H1 (cell line): ENCODE measurements at places on chromosomes 12 and 14.
A peak's percentile ranks its signal among the peaks of the same experiment; 100 is the strongest.

- DNase-seq, result no peak
Observed at GRCh38 chr14:105917933-105918436, 391.6 kb downstream of the TMEM121 start.

DNA sequence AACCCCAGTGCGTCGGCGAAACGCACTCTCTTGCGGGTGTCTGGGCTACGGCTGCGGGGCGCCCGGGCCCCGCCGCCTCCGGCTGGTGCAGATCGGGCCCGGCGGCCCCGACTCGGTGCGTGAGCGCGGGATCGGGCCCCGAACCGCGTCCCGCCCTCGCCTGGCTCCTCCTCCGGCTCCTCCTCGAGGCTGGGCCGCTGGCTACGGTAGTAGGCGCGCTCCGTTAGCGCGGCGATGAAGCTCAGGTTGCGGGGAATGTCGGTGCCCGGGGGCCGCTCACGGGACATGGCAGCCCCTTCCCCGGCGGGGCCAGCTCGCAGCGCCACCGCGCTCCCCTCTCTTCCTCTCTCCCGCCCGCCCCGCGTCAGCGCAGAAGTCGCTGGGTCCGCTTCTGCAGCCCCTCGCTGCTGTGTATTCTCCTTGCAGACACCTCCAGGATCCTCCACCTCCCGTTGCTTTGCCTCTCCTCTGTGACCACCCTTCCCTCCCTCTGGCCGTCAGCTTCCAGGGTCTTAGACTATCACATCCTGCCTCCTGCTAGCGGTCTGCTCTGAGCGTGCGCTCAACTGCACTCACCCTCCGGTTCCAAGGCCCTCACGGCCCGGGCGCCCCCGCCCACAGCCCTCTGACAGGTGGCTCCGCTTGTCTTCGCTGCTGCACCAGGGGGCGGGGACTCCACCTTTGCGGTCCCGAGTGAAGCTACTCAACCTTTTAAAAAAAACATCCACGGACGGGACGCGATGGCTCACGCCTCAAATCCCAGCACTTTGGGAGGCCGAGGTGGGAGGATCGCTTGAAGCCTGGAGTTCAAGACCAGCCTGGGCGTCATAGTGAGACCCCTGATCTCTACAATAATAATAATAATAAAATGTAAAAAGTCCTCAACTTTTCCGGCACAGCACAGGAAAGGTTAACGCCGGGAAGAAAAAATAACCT is at the start of gene PPP1R3E:
Gene PPP1R3E, minus strand, starts transcription at position 570 of the 936 bp plus-strand sequence. Its CDS starts 283 bp downstream, at position 287.
- no peak for DNase-seq

GRCh38 chr14:55976655-55977054 is 141.6 kb upstream of the PELI2 start:
- no peak for DNase-seq

DNA sequence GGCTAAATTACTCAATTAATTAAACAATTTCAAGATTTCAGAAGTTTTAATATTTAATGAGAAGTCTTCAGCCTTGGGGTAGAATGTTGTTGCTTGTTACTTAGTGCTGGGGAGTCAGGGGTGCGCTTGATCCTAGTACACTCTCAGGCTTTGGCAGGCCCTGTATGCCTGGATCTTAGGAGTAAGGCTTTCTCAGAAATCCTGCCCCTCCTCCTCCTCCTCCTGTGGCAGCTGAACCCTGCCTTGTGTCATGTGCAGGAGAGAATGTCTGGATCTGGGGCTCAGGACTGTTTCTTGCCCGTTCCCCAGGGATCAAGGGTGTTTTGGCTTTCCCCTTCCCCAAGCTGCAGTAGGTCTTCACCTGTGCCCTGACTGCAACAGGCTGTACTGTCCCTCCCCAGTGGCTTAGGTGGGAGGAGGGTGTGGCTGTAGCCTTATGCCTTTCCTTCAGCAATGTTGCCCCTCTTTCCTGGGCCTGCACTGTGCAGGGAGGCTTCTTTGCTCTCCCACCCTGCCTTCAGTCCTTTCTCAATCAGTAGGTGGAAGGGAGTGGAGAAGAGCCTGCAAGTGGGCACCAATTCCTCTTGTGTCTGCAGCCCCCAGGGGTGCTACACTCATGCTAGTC is 108.2 kb downstream of the SLC38A6 start:
- DNase-seq, result no peak

DNA sequence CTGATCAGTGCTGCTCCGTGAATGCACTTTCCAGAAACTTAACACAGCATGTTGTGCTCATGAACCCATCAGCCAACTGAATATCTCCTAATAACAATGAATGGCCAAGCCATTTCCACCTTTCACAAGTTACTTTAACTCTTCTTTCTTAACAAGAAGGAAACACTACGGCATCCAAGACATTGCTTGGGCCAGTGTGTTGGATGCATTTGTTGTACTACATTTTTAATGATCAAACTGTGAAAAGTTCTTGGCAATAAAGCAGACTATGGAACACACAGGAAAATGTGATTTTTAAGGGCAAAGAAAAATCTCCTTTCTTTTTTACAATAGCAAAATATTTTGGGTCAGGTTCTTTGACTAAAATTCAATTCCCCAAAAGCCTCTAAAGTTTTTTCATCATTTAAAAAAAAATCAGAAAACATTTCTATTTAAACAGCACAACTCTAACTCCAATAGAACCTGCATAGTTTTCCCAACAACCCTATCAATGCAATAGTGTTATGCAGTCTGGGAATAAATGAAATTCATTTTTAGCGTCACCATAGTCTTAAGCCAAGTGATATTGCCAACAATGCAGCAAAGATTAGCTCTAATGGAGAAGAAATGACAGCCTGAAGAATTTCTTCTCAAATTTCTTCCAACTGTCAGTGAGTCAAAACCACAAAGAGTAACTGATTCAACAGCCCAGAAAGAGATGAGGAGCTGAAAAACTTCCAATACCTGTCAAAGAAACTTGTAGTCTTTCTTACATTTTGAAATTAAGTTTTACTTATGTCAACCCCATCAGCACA is 50.7 kb upstream of the PTPRR start:
- no peak for DNase-seq

- peak; percentile 54 for DNase-seq
Observed at GRCh38 chr12:53267999-53268629, at the start of gene ESPL1. Gene ESPL1, plus strand, starts transcription at chr12:53268299. Its CDS starts 468 bp downstream, at chr12:53268767.

DNA sequence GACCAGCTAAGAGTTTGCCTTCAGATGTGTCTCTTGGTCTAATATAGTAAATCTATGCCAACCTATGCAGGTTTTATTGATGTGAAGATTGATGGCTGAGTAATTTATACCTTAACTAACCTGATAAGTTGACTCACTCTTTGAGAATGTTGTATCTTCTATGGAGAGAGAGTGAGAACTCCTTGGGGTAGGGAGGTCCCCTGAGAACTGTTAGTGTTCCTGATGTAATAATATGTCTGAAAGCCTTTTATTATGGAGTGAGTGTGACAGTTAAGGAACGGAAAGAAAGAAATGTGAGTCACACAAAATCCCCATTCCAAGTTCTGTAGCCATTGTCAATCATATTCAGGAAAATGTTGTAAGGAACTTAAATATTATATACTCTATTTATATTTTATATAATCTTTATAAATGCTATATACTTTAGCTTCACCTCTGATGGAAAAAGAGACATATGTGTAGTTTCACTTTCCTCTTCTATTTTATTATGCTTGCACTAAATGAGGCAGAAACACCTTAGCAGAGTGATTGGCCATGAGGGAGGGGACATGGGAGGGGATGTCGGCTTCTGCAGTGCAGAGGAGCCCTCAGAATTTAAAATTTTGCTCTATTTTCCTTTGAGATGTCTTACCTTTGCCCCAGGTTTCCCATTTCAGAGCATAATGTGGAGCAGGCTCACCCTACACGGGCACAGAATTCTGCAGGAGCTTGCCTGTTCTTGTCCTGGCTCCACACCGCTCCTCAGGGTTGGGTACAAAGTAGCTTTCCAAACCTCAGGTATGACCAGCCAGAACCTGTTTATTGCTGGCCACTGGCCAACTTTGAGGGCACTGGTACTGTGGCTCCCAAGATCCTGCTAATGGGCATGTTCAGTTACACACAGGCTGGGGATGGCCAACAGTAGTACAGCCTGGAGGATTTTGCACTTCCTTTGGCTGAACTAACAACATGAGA is 57.7 kb downstream of the ARF6 start:
- no peak for DNase-seq

DNA sequence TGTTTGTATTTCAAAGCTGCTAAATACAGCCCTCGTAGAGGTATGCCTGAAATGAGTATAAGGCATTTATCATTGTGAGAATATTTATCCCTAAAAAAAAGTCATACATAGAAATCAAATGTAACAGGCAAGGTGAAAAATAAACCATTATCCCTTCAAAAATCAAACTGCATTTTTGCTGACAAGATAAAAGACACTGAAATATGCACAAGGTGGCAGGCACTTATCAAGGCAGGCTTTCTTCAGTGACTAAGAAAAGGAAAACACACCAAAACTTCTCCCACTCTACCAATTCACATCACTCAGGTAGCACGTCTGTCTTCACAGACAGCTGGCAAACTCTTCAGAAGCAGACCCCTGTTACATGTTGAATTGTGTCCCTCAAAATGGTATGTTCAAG is 23.6 kb downstream of the ARMH4 start:
- DNase-seq, result no peak

DNA sequence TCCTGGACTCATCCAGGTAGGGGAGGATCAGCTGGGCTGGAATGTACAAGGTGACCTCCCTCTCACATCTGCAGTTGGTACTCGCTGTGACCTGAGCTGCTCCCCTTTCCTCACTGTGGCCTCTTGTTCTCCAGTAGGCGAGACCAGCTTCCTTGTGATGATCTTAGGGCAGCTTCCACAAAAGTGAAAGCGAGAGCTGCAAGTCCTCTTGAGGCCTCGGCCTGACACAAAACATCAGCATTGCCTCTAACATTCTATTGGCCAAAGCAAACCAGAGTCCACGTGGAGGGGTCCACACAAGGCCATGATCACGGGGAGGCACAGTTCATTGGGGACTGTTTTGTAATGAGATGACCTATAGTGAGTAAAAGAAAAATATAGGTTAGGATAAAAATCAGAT is 127.5 kb downstream of the SMOC1 start:
- DNase-seq, result no peak

GRCh38 chr14:59278111-59278510 is 89.6 kb downstream of the DAAM1 start:
- no peak for DNase-seq

DNA sequence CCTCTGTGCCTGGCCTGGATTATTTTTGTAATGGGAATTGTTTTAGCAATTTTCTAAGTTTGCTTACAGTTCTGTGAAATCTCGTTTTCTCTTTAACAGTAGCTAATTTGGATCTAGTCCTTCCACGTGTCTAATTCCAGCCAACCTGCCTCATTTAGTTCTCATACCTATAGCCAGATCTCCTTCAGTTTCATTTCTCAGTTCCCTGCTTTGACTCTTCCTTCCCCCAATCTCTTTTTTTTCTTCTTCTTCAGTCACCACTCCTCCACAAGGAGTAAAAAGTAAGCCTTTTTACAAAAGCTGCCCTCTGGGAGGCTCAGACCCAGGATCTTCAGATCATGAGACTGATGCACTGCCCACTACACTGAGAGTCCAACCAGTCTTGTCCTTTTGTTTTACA is 1.4 kb downstream of the THTPA start:
- DNase-seq, result no peak

DNA sequence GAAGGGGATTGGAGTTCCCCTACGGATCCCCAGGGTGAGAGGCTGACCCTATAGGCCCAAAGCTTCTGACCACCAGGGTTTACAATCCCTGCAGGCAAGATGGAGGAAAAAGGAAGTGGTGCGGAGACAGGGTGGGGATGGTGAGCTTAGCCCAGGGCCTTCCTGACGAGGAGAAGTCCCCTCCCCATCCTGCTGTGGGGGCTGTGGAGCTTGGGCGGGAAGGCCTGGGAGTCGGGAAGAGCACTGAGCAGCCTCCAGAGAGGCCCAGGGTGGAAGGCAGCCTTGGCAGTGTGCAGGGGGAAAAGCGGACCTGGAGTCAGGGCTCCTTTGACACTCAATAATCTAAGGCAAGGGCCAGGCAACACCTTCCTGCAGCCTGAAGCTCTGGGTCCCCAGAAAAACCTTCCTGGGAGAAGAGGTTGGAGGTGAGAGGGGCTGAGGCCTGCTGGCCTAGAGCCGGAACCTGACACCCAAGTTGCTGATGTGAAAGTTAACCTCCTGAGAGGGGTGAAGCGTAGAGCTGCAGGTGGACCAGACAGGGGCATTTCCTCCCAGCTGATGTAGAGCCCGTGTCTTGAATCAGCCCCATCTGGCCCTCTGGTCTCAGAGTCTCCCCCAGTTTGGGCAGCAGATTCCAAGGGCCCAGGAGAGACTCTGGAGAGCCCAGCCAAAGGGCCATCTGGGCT is 6.0 kb downstream of the HDAC7 start:
- DNase-seq, result no peak

- no peak for DNase-seq
Observed at GRCh38 chr14:33175951-33176350, 237.3 kb downstream of the NPAS3 start.

DNA sequence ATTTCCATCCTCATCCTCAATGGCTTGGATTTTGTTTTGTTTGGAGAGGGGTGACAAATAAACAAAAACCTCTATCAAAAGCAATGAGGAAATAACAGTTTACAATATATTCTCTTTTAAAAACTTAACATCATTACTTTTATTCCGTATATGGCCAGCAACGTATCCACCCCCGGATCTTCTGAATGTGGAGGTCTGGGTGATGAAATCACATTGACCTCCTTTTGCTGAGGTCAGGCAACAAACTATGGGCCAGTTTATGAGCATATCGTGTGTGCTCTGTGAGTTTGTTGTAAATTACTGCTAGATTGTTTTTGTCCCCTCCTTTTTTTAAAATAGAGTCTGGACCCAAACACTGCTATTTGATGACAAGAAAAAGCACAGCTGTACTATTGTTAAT is 178.1 kb downstream of the BCAT1 start:
- DNase-seq, result no peak

GRCh38 chr12:42958291-42958674 is 368.7 kb upstream of the PRICKLE1 start:
- DNase-seq, result no peak

- DNase-seq, result no peak
Observed at GRCh38 chr14:105745433-105746123, 219.2 kb downstream of the TMEM121 start.

GRCh38 chr12:30286345-30286926 is 409.2 kb downstream of the IPO8 start:
- DNase-seq, result no peak

GRCh38 chr12:93922583-93923006 is 225.8 kb upstream of the PLXNC1 start:
- DNase-seq, result no peak

GRCh38 chr12:75947156-75947723 is 84.3 kb downstream of the PHLDA1 start:
- DNase-seq, result no peak

GRCh38 chr14:36879558-36879957 is 217.9 kb downstream of the PAX9 start:
- no peak for DNase-seq
